ENCODE measurements at places on chromosomes 1 and 21.

DNA sequence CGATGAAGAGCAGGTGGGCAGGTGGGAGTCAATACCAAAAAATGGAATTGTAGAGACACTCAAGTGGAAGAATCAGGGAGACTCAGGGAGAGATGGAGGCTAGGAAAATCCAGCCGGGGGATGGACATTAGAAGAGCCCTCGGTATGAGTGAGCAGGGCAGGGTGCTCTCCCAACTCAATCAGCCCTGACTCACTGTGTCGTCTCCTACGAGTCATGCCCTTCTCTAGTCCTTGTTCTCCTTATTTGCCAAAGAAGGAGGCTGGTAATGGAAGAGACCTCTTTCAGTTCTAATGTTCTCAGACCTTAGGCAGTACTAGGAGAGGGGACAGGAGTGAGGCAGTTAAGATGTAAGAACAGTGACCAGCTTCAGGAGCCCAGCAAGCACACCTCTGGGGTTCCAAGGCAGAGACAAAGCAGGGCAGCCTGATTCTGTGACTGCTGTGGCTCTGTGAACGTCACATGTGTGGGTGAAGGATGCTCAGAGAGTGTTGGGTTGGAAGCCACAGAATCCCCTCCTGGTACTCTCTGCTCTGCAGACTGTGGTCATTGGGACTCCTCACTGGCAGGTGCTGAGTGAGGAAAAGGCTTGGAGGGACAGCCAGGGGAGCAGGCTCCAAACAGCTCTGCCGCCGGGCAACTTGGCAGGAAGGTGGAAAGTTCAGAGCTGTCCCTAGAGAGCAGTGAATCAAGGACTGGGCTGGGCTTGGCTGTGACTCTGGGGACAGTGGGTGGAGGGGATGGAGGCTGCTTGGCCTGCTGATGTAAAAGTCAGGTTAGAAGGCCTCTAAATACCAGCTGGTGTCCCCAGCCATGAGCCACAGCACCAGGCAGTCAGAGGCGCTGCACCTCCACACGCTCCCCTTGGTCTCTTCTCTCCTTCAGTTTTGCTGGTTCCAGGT lies 11.1 kb upstream of the GJA5 start:
- no peak for DNase-seq

- no peak for DNase-seq
Measured at GRCh38 chr1:103541431-103541830, 15.9 kb downstream of the RNPC3 start.

DNA sequence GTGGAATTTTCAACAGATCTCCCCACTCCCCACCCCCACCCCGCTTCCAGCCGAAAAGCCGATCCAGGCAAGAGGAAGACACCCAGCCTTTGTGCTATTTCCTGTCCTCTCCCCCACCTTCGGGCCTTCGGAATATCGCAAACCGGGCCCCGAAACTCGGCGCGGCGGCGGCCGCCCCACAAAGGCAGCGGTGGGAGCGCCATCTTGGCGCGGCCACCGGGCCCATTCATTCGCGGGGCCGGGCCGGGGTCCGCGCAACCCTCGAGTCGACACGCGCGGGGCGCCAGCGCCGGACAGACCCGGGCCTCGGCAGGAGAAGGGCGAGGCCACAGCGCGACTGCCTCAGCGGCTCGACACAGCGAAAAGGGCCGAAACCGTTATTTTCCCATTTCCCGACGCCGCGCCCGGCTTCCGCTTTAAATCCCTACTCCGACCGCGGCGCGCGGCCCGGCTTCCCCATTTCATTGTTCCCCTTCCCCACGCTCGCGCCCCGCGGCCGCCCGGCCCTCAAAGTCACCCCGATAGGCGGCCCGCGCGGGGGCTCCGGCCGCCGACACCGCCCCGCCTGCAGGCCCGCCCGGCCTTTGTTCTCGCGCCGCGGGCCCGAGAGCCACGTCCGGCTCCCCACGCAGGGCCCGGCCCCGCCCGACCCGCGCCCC lies 911 bp downstream of the GNB1 start:
- no peak for DNase-seq

DNA sequence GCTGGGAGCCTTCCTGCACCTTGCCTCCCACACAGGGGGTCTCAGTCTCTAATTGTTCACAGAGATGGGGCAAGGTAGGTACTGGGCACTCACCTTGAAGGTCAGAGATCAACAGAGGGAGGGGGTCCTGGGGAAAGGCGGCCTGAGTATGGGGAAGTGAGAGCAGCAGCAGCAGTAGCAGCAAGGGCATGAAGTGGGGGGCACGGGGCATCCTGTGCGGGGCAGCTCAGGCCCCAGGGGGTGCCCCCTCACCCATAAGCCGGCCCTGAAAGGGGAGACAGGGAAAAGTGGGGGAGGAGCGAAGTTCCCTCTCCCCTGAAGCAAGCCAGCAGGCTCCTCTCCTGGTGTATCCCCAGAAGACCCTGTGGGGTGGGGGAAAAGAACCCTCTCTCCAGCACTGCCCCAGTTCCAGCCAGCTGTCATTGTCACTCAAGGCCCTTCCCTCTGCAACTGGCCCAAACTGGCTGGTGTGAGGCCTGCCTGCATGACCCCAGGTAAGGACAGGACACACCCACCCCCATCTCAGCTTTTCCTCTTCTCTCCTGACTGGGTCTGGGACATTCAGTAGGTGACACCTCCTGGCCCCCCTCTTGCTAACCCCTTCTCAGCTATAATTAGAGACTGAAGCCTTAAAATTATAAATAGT lies 3.9 kb downstream of the SEMA6C start:
- DNase-seq: no peak

GRCh38 chr1:82330330-82330729 lies 529.6 kb downstream of the ADGRL2 start:
- DNase-seq: no peak

DNA sequence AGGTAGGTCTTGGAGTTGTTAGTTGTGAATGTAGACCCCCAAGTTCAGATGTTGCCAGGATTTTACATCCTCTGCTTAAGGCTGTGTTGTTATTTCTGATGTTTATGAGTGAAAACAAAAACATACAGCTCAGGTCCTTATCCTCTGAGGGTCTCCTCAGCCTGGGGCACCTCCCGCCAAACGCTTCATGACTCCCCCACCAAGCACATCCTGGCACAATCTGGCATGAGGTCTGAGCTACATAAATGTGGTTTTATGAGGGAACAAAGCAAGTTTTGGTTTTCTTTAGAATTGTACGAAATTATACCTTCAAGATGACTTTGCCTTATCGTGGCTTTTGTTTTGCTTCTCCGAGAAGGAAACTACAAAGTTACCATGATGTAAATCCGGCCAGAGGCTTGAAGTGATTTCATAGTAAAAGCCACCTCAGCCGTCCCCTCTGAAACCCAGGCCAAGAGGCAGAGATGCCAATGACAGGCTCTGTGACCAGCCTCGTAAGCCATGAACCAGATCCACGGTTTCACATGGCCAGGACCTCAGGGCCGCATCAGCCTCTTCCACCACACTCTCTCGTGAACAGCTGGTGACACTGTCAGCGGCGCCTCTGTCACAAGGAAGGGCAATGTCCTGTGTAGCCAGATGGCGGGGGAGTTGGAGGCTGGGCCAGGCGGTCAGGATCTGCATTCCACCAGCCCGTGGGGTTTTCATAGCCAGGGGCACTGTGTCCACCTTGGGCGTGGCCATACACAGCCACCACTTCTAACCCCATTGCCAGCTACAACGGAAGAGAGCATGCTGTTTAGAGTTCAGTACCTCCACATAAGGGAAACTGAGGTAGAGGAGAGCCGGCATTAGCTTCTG lies 199.4 kb downstream of the KIF26B start:
- DNase-seq: no peak

- no peak for DNase-seq
Measured at GRCh38 chr1:67184838-67185421, 18.7 kb downstream of the IL23R start.

- no peak for DNase-seq
Measured at GRCh38 chr21:46384556-46384955, 60.6 kb downstream of the PCNT start.

DNA sequence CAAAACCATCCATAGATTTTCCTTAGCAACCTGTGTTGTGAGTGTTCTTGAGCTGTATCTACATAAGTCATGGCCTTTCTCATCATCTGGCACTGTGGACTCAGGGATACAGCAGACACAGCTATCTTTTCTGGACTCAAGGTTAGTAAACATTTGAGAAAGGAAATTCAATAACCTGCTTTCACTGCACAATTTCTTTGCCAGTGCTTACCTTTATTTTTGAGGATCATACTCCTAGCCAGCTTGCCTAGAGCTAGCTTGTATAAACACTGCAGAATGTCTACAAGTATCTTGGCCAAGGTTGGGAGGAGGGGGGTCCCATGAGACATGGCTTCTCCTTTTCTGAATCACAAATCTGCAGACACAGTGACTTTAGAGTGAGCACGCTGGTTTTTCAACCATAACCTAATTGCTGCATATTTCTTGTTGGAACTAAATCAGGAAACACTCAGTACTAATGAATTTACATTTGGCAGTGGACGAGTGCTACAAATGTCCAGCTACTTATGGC lies 27.2 kb downstream of the ADAMTS5 start:
- no peak for DNase-seq

- no peak for DNase-seq
Measured at GRCh38 chr1:25560788-25561187, 17.4 kb downstream of the LDLRAP1 start.

Data from cortex of kidney (tissue), 1 donor.